ENCODE measurements at places on chromosomes 12 and 14.

DNA sequence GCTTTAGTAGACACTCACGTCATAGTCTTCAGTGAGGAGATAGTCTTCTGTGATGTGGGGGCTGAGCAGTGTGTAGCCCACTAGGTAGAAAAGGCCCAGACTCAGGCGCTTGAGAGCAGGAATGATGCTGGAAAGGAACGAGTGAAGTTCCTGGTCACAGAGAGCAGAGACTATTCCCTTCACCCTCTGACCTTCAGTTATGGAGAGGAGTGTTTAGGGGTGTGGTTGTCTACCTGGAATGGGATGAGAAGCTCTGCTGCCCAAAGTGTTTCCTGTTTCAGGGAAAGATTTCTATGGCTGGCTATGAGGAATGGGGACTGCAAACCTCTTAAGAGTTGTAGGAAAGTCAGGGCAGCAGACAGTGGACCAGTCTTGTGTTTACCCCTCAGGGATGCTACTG, 8.7 kb downstream of the EMG1 start:
- no peak for DNase-seq

GRCh38 chr14:79840831-79841230, 370.5 kb downstream of the DIO2 start:
- no peak for DNase-seq

- no peak for DNase-seq
These were observed 832.9 kb downstream of the C12orf50 start for GRCh38 chr12:87196321-87196720.

DNA sequence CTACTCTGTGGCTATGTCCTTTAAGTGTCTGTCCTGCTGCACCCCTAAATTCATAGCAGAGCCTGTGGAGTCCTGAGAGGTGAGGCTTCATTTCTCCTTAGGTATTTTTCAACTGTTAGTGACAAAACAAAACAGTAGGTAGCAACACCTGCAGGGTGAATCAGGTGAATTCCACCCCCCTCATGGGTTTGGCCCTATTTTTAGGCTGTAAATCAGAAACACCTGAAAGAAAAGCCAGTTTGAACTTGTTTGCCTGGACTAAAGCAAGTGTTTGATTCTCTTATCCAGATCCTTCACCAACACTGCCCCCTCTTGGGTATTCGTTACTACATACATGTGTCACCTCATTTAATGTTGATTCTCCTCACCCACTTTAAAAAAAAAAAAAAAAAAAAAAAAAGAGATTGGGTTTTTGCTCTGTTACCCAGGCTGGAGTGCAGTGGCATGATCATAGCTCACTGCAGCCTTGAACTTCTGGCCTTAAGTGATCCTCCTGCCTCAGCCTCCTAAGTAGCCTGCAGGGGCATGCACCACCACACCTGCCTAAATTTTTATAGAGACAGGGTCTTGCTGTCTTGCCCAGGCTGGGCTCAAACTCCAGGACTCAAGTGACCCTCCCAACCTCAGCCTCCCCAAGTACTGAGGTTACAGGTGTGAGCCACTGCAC, 10.3 kb downstream of the TBPL2 start:
- no peak for DNase-seq

DNA sequence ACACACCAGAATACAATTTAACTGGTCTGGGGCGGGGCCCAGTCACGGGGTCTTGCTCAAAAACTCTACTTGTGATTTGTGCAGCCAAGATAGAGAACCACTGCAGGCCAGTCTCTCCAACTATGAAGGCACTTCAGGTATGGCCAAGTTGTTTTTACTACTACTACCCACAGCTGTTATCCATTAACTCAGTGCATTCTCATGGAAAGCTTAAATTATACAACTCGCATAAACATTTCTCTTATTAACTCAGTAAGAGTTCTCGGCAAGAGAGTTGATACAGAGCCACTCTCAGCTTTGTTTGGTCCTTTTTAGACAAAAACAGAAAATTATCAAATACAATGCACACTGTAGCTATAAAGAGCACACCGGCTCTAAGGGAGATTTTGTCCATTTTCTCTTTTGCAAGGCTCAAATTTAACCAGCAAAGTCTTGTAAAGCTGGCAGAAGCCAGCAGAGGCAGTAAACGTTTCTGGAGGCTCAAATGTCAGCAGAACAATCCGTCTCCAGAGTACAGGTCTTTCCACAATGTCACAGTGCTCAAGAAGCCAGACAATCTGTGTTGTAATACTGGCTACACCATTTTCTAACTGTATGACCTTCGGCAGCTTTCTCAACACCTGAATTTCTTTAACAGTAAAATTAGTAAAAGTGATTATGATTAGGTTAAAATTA, 85.9 kb downstream of the PTGER2 start:
- DNase-seq, result no peak

DNA sequence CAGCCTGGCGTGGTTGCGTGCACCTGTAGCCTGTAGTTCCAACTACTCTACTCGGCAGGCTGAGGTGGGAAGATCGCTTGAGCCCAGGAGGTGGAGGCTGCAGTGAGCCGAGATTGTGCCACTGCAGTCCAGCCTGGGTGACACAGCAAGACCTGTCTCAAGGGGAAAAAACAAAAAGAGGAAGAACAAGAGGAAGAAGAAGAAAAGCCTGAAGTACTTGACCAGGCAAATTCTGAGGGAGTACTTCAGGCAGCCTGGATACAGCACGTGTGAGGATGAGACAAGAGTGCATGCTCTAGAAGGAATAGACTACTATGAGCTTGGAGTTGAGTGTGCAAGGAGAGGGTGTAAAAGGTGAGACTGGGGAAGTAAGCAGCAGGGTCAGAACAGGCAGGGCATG, 1.8 kb downstream of the GDF3 start:
- DNase-seq, result no peak

Measured in stimulated activated CD4-positive, alpha-beta T cell treated with anti-CD3 and anti-CD28 coated beads, Interleukin-1b, Interleukin-23, amount 100 ng/mL, for 1 hour (primary cell).